ENCODE measurements at places on chromosomes 13 and 19.

DNA sequence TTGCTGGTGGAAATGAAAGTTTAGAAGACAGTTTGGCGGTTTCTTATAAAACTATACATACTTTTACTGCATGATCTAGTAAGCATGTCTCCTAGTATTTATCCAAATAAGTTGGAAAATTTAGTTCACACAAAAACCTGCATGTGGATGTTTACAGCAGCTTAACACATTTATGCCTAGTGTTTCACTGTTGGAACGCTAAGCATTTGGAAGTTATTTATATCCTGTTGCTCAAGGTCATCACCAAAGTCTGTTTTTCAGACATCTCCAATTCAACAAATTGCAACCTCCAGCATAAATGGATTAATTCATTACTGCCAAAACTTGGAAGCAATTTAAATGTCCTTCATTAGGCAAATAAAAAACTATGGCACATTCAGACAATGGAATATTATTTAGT is 461.8 kb downstream of the SUCLA2 start:
- no peak for DNase-seq

DNA sequence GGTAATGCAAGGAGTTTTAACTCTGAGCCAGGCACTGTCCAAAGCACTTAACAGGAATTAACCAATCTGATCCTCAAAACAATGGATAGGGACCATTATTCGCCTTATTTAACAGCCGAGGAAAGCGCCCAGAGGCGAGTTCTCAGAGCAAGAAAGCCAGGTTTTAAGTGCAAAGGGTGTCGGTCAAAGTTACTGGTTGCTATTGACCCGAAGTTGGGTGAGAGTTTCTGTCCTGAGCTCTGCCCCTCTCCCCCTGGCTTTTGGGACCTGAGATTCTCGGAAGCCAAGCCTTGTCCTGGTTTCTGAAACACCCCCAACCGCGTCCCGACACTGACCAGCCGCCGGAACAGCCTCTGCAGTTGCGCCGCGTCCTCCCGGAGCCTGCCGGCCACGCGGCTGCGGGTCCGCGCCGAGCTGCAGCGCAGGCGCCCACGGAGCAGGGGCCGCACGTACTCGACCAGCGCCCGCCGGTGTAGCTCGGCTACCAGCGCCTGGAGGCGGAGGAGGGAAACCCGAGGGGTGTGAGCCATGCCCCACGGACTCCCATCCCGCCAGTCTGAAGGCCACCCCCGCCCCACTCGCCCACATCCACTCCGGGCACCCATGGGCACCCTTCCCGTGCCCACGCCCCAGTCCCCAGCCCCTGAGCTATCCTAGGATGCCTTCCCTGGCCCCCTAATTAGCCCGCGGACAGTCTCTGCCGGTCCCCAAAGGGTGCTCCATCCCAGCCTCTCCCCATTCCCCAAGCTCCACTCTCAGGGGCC is 27.8 kb downstream of the EXOC3L2 start:
- DNase-seq: no peak

- no peak for DNase-seq
Measured at GRCh38 chr19:45763691-45764294, 5.3 kb downstream of the SIX5 start.

GRCh38 chr13:41608839-41609177 is 151.5 kb downstream of the RGCC start:
- no peak for DNase-seq

GRCh38 chr13:65293530-65294198 is 1936.5 kb downstream of the PCDH9 start:
- DNase-seq: no peak

DNA sequence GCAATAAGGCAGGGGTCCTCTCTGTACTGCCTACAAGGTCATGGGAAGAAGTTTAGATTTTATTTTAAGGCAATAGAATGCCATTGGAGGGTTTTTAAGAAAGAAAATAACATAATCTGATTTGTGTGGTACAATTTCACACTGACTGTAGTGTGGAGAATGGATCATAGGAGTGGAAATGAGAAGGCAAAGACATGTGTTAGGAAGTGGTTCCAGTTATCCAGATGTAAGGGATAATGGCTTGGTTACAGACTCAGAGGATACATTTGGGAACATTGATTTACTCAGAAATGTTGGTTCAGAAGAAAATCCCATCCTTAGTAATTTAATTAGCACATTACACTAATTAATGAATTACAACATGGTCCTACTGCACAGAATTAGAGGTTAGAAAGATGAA is 788.2 kb downstream of the SLITRK5 start:
- no peak for DNase-seq

DNA sequence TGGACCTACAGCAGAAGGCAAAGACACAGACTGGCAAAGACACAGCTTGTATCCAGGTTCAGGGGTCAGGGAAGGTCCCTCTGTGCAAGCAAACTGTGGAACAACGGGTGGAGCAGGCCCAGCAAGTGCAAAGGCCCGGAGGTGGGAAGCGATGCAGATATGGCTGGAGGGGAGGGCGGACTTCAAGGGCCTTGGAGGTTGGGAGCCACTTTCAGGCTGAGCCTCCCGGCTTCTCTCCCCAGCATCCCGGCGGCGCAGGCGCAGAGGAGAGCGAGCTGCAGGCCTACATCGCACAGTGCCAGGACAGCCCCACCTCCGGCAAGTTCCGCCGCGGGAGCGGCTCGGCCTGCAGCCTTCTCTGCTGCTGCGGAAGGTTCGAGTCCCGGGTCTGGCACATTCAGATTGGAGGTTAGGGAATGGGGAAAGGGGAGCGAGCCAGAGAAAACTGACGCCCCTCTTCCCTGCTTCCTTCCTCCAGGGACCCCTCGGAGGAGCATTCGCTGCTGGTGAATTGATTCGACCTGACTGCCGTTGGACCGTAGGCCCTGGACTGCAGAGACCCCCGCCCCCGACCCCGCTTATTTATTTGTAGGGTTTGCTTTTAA is 2.1 kb upstream of the PNPLA6 start:
- peak; percentile 64 for DNase-seq

DNA sequence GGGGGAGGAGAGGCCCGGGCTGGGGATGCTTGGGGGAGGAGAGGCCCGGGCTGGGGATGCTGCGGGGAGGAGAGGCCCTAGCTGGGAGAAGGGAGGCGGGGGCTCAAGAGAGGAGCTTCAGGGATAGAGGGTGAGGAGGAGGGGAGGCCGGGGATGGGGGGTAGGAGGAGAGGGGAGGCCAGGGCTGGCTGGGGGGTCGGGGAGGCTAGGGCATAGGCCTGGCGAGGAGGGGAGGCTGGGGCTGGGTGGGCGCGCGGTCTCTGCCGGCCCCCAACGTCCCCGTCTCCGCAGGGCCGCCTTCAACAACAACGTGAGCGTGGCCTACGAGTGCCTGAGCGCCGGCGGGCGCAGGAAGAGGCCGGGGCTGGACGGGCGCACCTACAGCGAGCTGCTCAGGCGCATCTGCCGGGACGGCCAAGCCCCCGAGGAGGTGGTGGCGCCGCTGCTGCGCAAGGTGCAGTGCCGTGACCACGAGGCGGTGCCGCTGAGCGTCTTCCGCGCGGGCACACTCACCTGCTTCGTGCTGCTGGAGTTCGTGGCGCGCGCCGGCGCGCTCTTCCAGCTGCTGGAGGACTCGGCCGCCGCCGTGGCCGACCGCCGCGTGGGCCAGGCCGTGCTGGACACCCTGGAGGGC is 11.4 kb downstream of the TPGS1 start:
- no peak for DNase-seq

- no peak for DNase-seq
Measured at GRCh38 chr19:40512110-40512472, 45.3 kb downstream of the SPTBN4 start.

- DNase-seq: no peak
Measured at GRCh38 chr19:13783565-13784500, 9.6 kb downstream of the C19orf53 start.

DNA sequence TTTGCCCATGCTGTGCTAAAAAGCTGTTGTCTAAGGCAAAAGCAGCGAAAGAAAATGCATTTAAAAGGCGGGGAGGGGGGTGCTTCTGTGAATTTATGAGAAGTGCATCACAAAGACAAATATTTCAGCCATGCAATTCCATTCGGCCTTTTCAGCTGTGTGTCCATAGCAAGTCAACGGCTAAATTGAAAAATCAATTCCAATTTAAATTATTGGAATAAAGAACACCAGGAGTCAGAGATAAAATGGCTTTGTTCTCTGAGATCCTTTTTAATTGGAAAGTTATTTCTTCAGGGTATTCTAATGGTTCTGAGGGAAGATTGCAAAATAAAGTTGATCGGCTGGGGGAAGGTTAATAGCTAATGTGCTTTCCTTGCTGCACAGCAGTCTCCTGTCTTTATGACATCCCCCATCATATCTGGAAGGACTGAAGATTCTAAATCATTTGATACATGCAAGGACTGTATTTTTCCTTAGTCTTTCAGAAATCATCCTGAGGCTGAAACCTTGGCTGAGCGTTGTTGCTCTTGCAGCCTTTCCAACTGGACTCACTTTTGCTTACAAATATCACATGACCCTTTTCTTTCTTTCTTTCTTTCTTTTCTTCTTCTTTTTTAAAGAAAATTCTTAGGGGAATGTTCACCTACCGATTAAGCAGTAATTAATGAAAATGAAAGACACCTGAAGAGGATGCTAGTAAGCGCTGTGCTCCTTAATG is 647.1 kb downstream of the DACH1 start:
- no peak for DNase-seq

DNA sequence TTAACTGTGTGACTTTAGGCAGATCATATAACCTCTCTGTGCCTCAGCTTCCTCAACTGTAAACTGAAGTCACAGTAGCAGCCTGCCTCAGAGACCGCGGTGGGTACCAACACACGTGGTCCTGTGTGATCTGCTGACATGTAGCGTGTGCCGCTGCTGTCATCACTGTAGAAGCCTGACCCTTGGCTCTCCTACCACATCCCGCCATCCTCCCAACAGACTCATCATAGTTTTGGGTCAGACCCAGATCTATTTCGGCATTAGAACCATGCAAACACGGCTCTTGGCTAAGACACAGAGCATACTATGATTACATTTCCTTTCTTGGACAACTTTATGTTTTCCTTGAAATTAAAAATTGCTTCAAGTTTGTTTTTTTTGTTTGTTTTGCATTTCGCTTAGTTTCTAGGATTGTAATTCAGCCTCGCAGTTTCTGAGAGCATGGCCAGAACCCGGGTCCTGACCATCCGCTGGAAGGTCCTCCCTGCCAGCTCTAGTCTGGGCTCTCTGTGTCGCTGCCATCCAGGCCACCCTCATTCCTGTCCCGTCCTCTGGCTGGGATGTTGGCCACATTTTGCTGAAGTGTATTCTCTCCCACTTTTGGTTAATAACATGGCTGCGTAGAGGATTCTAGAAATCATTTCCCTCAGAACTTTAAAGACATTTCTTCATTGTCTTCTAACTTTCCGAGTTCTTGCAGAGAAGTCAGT is 53.0 kb downstream of the GGACT start:
- no peak for DNase-seq

- DNase-seq: no peak
Measured at GRCh38 chr19:48393559-48394330, at the start of gene GRIN2D. TSS of gene GRIN2D (plus strand) at chr19:48393668. CDS start at chr19:48398393, 4,725 bp downstream.

DNA sequence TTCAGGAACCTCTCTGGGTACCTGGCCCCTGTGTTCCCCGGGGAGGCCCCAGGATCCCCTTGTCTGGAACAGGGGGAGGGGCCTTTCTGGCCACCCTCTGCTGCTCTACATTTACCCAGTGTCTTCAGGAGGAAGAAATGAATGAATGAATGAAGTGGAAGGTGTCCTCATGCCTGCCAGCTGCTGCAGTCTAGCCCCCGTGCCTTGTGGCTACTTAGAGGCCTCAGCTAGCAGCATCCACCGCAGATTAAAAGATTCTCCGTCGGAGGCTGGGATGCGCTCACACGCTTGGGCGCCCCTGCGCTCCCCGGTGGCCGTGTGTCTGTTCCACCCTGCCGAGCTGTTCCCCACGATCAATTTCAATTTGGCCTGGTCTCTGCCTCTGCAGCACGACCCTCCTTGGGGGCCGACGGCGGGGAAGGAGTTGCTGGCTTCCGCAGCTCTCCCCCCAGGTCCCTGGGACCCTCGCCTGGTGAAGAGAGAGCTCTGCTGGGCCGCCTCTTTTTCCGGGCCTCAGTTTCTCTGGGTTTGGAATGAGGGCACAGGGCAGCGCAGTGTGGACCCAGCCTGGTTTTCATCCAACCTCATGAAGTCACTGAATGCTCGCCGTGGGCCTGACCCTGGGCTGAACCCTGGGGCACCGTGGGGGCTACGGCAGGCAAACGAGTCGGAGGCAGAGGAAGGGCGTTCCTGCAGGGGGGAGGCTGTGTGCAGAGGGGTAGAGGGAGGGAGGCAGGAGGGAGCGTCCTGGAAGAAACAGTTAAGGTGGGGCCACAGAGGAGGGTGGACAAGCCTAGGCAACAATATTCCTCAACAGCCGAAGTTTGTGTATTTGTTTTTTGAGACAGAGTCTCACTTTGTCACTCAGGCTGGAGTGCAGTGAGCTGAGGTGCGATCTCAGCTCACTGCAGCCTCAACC is 28.3 kb downstream of the EFNA2 start:
- no peak for DNase-seq

DNA sequence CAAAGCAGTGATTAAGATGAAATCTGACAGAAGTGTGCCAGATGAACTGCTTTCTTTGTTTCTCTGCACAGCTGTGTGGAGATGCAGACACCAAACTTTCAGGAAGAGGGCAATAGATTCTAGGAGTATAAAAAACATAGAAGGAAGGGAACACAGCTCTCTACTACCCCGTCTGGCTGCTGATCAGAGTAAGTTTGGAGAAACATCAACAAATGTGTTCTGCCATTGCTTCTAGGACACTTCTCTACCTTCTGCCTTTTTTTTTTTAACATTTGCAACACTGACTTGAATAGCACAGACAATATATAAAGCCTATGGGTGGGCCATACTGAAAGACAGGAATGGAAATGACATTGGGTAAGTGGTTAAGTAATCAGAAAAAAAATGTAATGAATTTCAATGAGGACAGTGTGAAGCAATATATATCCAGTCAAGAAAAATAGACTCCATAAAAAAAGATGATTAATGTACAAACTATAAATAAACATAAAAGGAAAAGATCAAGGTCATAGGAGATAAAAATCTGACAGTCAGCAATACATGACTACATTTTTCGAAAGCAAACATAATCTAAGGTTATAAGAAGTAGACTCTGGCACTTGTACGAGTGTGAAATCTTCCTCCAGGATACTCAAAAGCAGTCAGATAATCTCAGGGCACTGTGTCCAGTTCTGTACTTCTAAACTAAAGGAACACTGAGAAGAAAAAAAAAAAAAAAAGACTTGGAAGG is 21.4 kb downstream of the NUFIP1 start:
- peak; percentile 10 for DNase-seq

- no peak for DNase-seq
Measured at GRCh38 chr13:31818236-31818635, 78.9 kb downstream of the RXFP2 start.

DNA sequence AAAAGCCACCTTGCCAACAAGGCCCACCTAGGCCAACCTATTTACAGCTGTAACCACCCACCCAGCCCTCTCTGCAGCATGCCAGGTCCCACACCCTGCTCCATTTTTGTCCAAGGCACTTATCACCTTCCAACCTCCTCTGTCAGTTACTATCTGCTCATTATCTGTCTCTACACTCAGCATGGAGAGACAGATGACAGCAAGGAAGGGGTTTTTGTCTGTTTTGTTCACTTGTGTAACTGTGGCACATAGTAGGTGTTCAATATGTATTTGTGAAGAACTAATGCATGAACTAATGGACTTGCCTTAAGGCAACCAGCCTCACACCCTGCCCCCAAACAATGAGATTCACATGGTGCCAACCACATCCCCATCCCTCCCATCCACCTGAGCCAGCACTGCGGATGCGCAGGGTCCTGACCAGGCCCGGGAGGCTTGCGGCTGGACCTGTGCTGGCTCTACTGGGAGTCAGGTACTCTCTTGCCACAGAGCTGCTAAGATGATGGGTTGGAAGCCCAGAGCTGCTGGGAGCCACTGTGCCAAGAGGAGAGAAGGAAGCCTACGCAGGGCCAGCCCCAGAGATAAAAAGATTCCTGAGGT is 17.3 kb downstream of the DEDD2 start:
- no peak for DNase-seq

Measured in AG08395 (cell line).